Adrenal gland (tissue), 19 donors: ENCODE measurements at places on chromosomes 4 and X.

GRCh38 chrX:24561121-24561520 lies 86.0 kb downstream of the PCYT1B start:
- DNase-seq: no peak

GRCh38 chrX:151346931-151347543 lies 50.0 kb upstream of the VMA21 start:
- no peak for DNase-seq

- no peak for DNase-seq
Measured at GRCh38 chr4:85391589-85392410, 83.2 kb upstream of the ARHGAP24 start.

DNA sequence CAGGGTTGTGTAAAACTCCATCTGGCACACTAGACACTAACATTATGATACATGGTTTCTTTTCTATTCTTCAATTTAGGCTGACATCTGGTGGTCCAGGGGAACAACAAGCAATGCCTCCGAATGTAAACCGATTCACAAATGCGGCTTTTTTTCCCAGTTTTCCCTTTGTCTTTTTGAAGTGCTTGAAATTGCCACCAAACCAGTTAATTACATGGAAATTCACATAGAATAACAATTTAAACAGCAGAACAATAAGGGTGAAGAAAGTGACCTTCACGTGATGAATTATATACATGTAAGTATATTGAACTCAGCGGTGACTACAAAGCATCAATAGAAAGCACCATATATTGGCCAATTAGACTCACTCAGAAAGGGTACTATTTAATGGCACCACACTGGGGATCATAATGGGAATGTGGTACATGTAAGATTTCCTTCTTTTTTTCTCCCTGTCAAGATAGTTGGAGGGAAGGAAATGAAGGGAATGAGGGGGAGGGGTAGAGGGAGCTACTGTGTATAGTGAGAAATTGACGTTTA lies 103.9 kb downstream of the MMRN1 start:
- no peak for DNase-seq

- peak; percentile 85 for DNase-seq
Measured at GRCh38 chr4:76585897-76586360, 150.9 kb downstream of the SHROOM3 start.

DNA sequence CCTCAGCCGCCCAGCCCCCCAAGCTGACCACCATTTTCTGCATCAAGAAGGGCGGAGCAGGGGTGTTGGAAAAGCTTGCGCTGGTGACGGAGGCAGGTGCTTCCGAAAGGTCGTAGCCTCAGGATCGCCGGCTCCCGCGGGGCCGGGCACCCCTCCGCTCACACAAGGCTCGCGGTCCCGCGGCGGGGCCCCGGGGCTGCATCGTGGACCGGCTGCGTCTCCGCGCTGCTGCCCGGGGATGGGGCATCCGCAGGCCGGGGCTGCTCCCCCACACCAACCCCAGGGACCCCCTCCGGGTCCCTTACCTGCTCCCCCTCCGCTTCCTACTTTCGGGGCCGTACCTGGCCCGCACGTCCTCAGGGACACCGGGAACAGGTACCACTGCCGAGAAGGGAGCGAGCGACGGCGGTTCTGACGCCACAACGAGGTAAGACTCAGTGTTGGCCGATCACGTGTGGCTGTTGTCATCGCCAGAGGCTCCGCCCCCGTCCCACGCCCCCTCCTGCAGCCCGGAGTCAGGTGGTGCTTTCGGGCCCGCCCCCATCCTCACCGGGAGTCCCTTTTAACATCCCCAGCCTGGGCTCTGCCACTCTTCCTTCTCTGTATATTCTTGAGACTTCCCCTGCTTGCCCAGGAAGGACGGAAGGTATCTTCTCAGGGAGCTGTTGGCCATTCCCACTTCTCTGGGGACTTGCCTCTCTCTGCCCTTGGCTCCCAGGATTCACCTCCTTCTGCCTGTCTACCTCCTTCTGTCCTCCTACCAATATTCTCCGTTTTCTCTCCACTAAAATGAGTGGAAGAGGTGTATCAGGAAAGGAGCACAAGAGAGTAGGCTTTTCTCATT lies at the start of gene BEX2:
Gene BEX2 (minus strand): TSS at position 436 of the 844 bp plus-strand sequence. CDS start 1,014 bp downstream, outside the sequence.
- peak; percentile 87 for DNase-seq

GRCh38 chr4:155208258-155209054 lies at the start of gene NPY2R:
NPY2R (plus strand) TSS chr4:155208636; CDS start chr4:155213940, 5,304 bp downstream.
- no peak for DNase-seq

DNA sequence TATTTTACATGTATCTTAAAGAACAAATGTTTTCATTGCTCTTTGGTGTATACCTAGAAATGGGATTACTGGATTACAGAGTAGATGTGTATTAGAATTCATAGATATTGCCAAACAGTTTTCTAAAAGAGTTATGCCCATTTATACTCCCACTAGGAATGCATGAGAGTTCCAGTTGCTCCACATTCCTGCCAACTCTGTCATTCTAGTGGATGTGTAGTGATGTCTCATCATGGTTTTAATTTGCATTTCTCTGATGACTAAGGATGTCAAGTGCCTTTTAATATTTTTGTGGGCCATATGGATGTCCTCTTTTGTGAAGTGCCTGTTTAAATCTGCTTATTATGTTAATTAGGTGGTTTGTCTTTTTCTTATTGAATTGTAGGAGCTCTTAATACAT lies 65.6 kb upstream of the BMP2K start:
- no peak for DNase-seq

GRCh38 chrX:45515262-45516215 lies 314.9 kb upstream of the DIPK2B start:
- DNase-seq: peak; percentile 88

DNA sequence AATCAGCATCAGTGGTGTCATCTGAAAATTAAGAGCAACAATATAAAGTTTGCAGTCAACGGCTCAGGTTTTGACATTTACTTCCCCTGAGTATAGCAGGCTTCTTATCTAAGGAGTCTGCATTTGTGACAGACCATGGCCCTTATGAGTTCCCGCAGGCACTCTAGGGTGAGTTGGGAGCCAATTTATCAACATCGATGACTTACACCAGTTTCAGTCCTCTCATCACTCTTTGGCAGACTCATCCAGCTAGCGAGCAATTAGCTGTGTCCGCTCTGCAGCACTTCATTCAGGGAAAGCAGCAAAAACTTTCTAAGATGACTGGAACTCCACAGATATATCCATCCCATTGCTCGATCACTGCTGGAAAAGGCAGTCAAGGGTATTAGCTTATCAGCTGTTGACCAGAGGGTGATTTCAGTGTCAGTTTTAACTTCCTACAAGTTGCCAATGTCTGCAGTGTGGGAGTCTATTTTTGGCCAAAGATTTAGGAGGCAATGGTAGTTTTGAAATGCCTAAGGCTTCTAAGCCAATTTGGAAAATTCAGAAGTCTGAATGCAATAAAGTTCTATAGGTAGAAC lies 625.1 kb upstream of the TENM3 start:
- no peak for DNase-seq

GRCh38 chr4:46393606-46394005 lies 3.7 kb upstream of the GABRA2 start:
- no peak for DNase-seq
